ENCODE measurements at places on chromosomes 1 and 21.
A peak's percentile ranks its signal among the peaks of the same experiment; 100 is the strongest.

- no peak for DNase-seq
These were observed 296.9 kb upstream of the SGIP1 start for GRCh38 chr1:66237042-66237441.

DNA sequence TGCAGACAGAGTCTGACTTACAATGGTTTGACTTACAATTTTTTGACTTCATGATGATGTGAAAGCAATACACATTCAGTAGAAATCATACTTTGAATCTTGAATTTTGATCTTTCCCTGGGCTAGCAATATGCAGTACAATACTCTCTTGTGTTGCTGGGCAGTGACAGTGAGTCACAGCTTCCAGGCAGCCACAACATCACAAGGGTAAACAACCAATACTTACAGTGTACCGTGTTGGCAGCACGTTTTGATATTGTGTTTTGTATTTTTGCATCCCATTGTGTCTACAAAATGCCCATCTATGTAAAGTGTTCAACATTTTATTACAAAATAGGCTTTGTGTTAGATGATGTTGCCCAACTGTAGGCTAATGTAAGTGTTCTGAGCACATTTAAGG, 150.9 kb downstream of the NTMT2 start:
- DNase-seq: no peak

DNA sequence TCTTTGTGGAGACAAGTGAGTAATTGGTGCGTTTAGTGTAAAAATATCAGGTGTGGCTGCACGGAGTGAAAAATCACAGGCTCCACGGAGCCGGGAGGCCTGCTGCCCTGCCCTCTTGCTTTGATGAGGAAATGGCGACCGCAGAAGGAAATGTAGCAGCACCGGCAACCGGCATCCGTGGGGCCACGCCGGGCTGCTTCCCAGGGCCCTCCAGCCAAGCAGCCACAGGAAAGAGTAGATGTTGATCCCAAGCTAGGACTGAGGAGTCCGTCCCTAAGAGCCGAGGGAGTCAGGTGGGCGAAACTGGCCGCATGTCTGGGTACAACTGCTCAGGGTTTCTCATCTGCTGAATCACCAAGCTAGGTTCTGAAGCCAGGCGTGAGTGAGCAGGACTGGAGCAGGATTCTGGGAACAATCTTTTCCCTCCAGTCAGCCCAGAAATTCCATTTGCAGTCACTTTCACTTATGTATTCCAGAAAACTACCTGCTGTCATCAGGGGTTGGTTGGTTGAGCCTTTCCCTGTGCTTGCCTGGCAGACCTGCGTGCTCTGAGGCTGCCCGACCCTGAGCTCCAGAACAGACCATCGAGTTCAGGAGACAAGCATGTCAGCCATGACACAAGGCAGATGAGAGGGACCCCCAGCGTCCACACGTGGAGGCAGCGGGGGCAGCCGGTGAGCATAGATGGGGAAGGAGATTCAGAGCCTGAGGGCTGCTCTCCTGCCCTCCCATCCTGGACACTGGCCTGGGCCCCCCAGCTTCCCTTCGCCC, 5.8 kb upstream of the ITGB2 start:
- DNase-seq: no peak

GRCh38 chr1:24606621-24607020, 36.5 kb upstream of the SRRM1 start:
- DNase-seq: no peak

DNA sequence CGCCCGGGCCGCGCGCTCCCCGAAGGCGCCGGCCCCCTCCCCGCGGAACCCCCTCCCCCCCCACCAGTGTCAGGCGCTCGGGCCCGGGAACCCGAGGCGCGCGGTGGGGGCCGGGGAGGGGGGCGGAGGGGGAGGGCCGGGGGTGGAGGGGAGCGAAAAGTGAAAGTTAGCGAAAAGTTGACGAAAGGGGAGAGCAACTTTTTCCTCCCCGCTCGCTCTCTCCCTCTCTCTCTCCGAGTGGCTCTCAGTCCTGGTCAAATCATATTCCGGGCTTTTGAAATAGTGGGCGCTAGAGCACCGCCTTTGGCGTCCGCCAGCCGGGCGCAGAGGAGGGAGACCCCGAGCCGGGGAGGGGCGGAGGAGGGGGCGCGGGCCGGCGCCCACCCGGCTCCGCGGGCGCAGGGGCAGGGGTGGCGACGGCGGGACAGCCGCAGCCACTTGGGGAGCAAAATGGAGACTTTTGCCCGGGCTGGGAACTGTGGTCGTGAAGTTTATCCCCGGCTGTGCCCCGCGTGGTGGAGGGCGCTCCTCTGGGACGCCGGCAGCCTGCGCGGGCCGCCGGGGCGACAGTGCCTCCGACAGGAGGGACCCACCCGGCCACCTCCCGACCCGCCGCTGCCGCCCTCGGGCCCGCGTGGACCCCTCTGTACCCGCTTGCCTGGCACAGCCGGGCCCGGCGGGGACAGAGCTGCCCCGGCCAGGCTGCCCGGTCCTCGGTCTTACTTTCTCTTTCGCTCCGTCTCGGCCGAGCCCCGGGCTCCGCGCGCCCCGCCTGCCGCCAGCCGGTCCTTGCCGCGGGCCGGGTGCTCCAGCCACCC, 697 bp downstream of the PRDM16 start:
- peak; percentile 65 for DNase-seq

GRCh38 chr1:192805832-192806323, 3.0 kb upstream of the RGS2 start:
- peak; percentile 67 for DNase-seq

DNA sequence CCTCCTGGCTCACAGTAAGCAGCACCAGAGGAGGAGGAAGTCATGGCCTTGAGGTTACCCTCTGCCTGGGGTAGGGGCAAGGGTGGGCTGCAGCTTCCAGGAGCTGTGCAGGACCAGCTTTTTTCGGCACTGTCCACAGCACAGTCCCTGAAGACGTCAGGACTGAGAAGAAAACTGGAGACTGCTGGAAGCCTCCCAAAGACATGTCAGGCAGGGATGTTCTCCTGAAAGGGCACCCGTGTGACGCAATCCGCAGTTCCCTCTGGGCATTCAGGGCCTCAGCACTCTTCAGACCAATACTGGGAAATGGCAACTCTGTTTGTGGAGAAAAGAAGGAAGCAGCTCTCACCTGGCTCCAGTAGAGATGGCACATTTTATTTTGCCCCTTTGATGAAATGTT, 64.8 kb upstream of the TENT5C start:
- DNase-seq: peak; percentile 69

- no peak for DNase-seq
These were observed 1.4 kb downstream of the PLA2G5 start for GRCh38 chr1:20071416-20071815.

- no peak for DNase-seq
These were observed 120.5 kb downstream of the UBE2U start for GRCh38 chr1:64323882-64324281.

GRCh38 chr21:33902349-33902748, 13.3 kb downstream of the ATP5PO start:
- DNase-seq: peak; percentile 19

DNA sequence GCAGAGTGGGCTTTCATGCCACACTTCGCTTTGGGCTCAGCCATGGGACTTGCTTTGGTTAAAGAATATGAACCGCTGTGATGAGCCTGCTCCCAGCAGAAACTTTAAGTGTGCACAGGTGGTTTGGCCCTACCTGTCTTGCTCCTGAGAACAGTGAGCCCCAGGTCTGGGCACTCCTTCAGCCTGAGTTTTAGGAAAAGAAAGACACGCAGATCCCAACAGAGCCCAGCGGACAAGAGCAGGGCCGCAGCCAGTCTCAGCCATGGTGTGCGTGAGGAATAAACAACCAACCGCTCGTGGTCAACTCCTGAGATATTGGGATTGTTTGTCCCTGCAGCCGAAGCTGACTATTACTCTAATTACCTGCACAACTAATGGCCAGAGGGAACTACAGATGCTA, 217.1 kb upstream of the C1orf174 start:
- no peak for DNase-seq

- no peak for DNase-seq
These were observed 25.3 kb upstream of the NMNAT2 start for GRCh38 chr1:183443466-183443865.

DNA sequence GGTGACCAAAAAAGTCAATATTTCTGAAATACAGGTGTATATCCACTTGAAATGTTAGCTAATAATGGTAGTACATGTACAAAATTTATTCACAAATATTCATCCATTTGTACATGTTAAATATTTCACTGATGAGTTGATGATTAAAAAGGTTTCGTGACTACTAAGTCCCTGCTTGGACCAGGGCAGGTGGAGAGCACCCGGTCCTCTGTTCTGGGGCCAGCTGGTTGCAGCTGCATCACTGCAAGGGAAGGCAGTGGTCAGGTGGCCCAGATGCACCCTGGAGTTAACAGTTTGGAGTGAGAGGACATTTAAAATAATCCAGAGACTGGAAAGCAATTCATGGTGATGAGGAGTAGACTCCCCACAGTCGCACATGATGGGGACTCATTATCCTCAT, 141.2 kb downstream of the ZBTB18 start:
- DNase-seq: no peak

GRCh38 chr1:116411784-116412479, 38.9 kb downstream of the ATP1A1 start:
- no peak for DNase-seq

DNA sequence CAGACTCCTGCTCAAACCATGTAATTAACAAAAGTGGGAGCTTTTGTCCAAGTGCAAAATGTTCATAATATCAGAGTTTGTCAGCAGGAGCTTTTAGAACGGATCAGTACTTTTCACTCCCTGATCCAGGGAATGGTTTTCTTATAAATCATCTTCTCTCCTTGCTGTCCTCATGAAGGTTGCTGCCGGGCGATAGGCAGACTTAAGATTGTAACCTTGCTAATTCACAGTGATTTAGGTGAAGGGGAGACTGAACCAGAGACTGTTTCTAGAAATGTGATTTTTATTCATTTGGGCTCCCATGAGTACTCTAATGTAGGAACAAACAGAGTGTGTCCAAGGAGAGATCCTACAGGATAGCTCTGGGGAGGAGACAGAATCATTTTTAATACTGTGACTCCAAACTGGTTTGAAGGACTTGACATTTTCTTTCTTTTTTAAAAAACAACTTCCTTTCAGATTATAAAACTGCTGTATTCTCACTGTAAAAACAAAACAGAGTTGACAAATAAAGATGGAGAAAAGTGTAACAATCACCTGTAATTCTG, 23.7 kb downstream of the ELAVL4 start:
- DNase-seq: no peak

DNA sequence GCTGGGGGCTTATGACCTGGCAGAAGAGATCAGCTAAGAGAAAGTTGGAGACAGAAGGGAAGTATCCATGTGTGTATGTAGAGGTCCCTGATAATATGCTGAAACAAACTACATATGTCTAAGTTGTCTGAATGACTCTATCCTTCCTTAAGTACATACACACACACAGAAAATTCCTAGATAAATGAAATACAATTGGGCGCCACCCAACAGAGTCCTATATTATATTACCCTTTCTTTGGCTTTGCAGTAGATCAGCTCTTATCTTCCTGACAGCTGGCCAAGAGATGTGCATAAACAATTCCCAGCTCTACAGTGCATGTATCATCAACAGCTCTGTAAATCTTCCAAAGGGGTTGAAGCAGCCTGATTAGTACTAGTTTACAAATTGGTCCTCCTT, 40.1 kb downstream of the SORT1 start:
- no peak for DNase-seq

DNA sequence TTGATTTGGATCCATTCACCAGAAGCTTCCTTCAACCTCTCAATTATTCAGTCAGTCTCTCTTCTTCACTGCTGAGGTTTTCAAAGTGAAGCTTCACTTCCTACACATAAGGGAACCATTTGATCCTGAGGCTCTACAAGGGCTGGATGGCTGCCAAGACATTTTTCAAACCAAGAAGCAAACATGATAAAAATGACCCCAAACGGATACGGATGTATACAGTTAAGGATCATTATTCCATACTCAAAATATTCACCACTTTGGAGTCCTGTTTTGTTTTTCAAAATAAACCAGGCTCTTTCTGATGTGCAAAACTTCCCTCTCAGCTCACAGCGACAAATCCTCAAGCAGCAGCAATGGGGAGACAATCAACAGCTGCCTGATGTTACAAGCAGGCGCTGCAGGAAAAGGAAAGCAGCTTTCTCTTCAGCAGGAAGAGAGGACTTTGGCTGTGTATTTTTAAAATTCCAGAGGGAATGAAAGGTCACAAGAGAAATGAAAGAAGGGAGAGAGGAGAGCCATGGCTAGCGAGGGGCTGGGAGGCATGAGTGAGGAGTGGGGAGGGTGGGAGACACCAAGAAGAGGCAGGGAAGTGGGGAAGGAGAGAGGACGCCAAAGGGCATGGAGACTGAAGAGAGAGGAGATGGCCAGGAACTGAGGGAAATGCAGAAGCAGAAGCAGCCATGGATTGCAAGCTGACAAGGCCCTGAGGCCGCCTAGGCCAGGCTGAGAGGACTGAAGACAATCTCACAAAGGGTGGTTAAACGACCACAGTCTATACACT, 145.4 kb downstream of the SLC45A1 start:
- DNase-seq: no peak

GRCh38 chr1:51576085-51576444, 40.8 kb upstream of the OSBPL9 start:
- no peak for DNase-seq

DNA sequence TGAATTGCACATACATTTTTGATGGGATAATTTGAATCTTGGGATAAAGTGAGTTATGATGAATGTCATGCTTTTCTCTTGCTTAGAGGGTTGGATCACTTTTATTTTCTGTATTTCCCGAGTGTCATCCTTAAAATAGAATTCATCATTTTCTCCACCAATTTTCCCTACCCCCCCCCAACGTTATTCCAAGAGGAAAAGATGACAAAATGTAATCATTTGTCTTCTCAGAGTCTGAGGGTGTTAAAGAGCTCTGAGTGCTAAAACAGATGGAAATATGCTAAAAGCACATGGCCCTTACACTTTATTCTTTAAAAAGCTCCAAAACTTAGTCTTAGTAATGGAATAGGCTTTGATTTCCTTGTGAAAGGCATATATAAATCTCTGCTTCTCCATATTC, 81.4 kb downstream of the CHRM3 start:
- DNase-seq: no peak

DNA sequence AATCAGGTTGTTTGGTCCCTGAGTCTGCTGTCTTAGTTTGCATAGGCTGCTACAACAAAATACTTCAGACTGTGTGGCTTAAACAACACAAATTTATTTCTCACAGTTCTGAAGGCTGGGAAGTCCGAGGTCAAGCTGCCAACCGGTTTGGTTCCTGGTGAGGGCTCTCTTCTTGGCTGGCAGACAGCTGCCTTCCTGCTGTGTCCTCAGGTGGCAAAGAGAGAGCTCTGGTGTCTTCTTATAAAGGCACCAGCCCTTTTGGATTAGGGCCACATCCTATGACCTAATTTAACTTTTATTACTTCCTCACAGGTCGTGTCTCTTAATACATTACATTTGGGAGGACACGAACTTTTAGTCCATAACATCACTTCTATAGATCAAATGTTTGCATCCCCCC, 89.6 kb upstream of the CD34 start:
- peak; percentile 27 for DNase-seq

- no peak for DNase-seq
These were observed 5.2 kb upstream of the SF3A3 start for GRCh38 chr1:37994886-37995566.

DNA sequence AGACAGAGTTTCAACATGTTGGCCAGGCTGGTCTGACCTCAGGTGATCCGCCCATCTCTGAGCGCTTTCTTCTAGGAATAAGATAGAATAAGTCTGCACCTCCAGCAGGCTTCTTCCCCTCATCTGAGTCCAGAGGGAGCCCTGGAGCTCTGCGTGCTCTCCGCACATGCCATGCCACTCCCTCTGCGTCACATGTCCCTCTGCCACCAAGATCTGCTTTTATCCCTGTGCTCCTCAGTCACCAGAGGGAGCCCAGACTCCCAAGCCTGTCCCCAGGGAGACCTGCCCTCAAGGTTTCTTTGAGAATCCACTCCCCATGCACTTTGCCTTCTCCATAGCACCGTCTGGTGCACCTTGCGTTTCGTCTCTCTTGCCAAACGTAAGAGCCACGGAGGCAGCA, 213.0 kb downstream of the CAMTA1 start:
- peak; percentile 69 for DNase-seq

- no peak for DNase-seq
These were observed 89.1 kb downstream of the MAN1C1 start for GRCh38 chr1:25705699-25706098.
